Karpas-422 (cell line): ENCODE measurements at places on chromosomes 5 and 9.
A peak's percentile ranks its signal among the peaks of the same experiment; 100 is the strongest.

- H3K27ac ChIP-seq: no peak overlapping the region
- no peak for DNase-seq
- H3K4me3 ChIP-seq: no peak overlapping the region
- no peaks in the 10 kb centered on the region for H3K27me3 ChIP-seq
- H3K4me1 ChIP-seq: peaks cover 2% of the 10 kb centered on the region; the same call in 1 of the 2 replicates
Measured at GRCh38 chr5:66467564-66467963, 128.6 kb upstream of the MAST4 start.

GRCh38 chr5:154135125-154135817 lies 55.3 kb upstream of the GALNT10 start:
- H3K27me3 ChIP-seq: no peaks in the 10 kb centered on the region
- H3K4me1 ChIP-seq: peaks cover 2% of the 10 kb centered on the region; the same call in 1 of the 2 replicates
- no peaks in the 10 kb centered on the region for H3K36me3 ChIP-seq
- no peak overlapping the region for H3K27ac ChIP-seq

DNA sequence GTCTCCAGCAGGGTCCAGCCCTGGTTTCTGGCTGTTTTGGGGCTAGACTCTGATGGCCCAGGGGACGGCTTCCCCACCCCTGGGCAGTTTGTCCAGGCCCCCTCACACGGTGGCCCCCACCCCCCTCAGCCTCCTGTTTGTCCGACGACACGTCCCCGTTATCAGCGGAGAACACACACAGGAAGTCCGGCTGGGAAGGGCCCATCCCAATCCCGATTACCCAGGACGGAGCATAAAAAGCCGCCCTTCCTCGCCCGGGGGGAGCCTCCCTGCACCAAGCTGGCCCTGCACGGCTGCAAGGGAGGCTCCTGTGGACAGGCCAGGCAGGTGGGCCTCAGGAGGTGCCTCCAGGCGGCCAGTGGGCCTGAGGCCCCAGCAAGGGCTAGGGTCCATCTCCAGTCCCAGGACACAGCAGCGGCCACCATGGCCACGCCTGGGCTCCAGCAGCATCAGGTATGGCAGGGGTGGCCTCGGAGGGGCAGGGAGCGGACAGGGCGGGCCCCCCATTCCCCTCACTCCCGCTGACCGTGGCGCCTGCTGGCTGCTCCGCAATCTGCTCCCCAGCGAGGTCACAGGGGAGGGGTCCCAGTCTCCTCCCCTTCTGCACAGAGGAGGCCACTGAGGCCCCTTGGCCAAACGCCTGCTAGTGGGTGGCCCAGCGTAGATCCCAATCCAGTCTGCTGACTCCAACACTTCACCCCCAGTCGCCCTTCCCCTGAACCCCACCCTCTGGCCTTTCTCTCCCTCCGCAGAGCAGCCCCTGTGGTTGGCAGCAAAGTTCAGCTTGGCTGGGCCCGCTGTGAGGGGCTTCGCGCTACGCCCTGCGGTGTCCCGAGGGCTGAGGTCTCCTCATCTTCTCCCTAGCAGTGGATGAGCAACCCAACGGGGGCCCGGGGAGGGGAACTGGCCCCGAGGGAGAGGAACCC lies at the start of gene EGFL7:
Gene EGFL7, plus strand, starts transcription at position 261 of the 926 bp plus-strand sequence. CDS start 5,367 bp downstream, outside the sequence.
- H3K27me3 ChIP-seq: no peaks in the 10 kb centered on the region
- H3K27ac ChIP-seq: no peak within 1 kb of the TSS
- no peak within 1 kb of the TSS for H3K4me3 ChIP-seq
- DNase-seq: no peak
- no peaks in the 10 kb centered on the region; the same call in 1 of the 2 replicates for H3K4me1 ChIP-seq

- no peak for DNase-seq
- no peak overlapping the region for H3K4me3 ChIP-seq
- no peaks in the 10 kb centered on the region for H3K27me3 ChIP-seq
Measured at GRCh38 chr5:72170101-72170500, 62.8 kb downstream of the MAP1B start.

GRCh38 chr9:88998911-88999310 lies 7.6 kb downstream of the S1PR3 start:
- H3K4me3 ChIP-seq: no peak overlapping the region
- no peaks in the 10 kb centered on the region for H3K36me3 ChIP-seq
- H3K27me3 ChIP-seq: no peaks in the 10 kb centered on the region
- no peak for DNase-seq
- H3K4me1 ChIP-seq: peaks cover 2% of the 10 kb centered on the region; the same call in 1 of the 2 replicates

- H3K4me1 ChIP-seq: no peaks in the 10 kb centered on the region
- H3K36me3 ChIP-seq: no peaks in the 10 kb centered on the region
- H3K4me3 ChIP-seq: no peak overlapping the region
- no peaks in the 10 kb centered on the region for H3K27me3 ChIP-seq
- DNase-seq: peak; percentile 87
Measured at GRCh38 chr9:137049544-137050449, 3.8 kb upstream of the NPDC1 start.

DNA sequence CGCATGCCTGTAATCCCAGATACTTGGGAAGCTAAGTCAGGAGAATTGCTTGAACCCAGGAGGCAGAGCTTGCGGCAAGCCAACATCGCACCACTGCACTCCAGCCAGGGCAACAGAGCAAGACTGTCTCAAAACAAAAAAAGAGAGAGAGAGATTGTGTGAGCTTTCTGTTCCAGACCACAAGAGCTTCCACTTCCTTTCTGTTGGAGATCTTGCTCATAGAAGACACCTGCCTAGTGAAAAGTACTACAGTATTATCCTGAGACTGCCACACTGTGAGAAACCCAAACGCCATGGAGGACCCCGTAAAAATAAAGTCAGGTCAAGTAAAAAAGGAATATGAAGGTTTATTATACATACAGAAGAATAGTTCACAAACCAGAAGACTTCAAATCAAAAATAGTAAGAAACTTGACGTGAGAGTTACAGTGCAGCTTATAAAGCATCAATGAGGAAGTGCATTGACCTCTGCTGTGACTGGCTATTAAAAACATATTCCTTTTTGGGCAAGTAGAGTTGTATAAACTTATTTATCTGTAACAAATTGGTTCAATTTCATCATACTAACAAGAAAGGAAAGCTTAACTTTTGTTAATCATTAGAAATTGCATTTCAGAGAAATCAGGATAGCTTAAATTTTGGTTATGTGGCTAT lies 4.3 kb upstream of the EMB start:
- peak overlapping the region; percentile 94 for H3K27ac ChIP-seq
- peak overlapping the region; percentile 33; the same call in 1 of the 2 replicates for H3K4me3 ChIP-seq
